SW480 (cell line): ENCODE measurements at places on chromosomes 2 and 18.

DNA sequence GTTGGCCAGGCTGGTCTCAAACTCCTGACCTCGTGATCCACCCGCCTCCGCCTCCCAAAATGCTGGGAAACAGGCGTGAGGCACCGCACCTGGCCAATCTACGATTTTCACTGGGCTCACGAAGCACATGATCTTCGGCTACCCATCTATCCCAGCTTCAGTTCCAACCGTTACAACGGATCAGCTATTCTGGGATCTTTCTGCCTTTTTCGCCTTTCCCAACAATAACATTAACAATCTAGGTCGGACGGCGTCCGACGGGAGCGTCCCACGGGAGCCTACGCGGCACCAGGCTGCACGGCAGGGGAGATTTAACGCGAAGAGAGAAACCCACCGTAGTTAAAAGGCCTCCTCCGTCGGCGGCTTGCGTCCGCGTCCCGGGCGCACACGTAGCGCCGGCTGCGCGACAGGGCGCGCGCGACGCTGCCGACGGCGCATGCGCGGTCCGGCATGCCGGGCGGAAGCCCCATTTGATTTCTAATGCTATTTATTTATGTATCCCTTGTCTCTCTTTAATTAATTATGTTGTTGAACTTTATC, at the start of gene MSL3B:
Gene MSL3B (minus strand): TSS at position 394 of the 540 bp plus-strand sequence.
- peak; percentile 47 for DNase-seq

DNA sequence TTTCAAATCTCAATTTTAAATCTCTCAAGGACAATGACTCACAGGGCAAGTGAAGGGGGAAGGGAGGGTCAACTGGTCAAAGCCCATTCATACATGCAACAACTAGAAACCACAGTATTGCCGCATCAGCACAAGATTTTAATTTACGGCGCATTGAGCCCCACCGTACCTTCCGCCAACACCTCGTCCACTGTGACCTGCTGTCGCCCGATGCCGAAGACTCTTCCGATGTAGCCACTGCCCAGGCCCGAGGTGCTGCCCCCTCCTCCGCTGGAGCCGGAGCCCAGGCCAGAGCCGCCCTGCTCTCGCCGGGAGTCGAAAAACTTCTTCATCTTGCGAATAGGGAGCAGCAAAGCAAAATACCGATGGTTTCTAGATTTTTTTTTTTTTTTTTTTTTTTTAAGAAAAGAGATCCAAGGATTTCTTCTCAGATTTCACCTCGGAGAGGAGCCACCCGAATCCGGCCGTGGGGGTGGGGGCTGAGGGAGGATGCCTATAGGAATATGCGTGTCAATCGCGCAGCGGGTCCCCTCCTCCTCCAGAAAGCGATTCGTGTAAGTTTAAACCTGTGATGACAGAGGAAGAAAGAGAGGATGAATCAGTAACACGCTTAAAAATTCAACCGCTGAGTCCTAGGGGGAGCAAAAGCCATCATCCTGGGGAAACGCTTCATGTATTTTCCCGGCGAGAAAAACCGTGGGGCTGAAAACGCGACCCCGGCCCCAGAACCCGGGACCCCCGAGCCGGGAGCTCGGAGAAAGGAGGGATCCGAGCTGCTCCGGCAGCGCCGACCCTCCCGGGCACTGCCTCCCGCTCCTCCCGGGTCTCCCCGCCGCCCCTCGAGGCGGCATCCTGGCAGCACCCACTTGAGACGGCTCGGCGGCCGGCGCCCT, 584 bp downstream of the AAK1 start:
- peak; percentile 86 for DNase-seq

- no peak for DNase-seq
Observed at GRCh38 chr2:226358688-226359087, 440.9 kb downstream of the IRS1 start.

GRCh38 chr18:24567199-24567598, 106.8 kb downstream of the HRH4 start:
- DNase-seq, result no peak

DNA sequence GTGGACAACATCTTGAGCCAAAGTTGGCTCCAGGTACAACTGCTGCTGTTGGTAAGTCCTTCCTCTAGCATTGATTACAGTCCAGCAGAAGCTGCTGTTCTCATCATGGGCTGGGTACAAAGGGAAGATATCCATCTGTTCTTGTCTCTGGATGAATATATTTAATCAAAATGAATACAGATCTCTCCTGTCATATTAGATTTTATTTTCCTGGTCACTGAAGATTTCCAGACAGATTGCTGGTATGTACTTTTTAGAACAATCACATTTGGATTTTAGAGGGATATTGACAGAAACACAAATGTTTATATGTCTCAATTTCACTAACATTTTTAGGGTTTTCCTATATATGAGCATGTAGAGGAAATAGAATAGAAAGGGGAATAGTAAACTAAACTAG, 155.4 kb upstream of the FHL2 start:
- DNase-seq, result no peak

DNA sequence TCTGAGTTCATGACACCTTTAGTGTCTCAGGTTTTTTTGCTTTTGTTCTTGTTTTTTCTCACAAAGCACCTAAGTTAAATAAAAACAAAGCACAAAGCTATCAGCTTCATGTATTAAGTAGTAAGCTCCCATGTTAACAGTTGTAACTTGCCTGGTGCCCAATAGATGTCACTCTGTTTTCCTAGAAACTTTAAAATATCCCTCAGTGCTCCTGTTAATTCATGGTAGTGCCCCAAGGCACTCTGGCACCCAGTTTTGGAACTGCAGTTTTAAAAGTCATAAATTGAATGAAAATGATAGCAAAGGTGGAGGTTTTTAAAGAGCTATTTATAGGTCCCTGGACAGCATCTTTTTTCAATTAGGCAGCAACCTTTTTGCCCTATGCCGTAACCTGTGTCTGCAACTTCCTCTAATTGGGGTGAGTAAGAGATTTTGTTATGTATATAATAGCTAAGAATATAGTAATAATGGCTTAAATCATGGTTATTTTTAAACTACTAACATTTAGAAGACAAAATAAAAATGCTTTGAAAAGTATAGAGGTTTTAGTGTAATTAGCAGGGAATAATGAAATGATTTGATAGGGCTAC, 555.0 kb upstream of the TMEFF2 start:
- DNase-seq, result peak; percentile 31

- DNase-seq, result no peak
Observed at GRCh38 chr2:39990335-39990900, 211.4 kb upstream of the THUMPD2 start.

- DNase-seq, result no peak
Observed at GRCh38 chr18:45175511-45175910, 439.8 kb upstream of the SLC14A2 start.
